Mucosa of gallbladder (tissue), 1 donor: ENCODE measurements at places on chromosomes 3 and 15. TPM values are rescaled to one million over a fixed set of nuclear protein-coding genes. Genes with fewer than 3 reads are reported as not detected.

Gene RBP2
- total RNA-seq = 12.2 TPM

Gene MUC4
- total RNA-seq = 0.14 TPM

Gene KBTBD12
- total RNA-seq = 2.1 TPM

Gene CYP11A1
- 0.72 TPM for total RNA-seq

Gene OR5K2
- total RNA-seq = not detected

Gene ATP8B4
- total RNA-seq = 15.8 TPM

Gene NOX5
- total RNA-seq = 0.26 TPM

Gene IL17RE
- total RNA-seq = 91.5 TPM

Gene LEKR1
- total RNA-seq = 2.2 TPM

Gene CRTC3
- total RNA-seq = 52.0 TPM

Gene IGF2BP2
- 26.7 TPM for total RNA-seq

Gene FBXW12
- not detected for total RNA-seq
